ENCODE measurements at places on chromosomes 16 and 17.

DNA sequence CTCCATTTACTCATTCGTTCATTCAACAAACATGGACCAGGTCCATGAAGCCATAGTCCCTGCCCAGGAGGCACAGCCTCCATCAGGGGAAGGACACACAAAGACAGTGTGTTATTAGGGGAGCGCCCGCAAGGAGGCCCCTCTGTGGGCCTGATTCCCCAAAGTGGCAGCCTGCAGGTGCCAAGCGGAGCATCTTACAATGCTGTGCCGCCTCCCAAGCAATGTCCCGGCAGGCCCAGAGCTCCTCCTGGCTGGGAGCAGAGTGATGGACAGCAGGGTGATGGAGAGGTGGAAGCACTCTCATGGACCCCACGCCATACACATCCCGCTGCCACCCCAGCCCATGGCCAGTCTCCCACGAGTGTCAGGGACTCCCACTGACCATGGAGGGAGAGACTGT is 25.8 kb downstream of the TRPV1 start:
- DNase-seq, result no peak

GRCh38 chr16:48064971-48065370 is 90.8 kb downstream of the ABCC12 start:
- no peak for DNase-seq

DNA sequence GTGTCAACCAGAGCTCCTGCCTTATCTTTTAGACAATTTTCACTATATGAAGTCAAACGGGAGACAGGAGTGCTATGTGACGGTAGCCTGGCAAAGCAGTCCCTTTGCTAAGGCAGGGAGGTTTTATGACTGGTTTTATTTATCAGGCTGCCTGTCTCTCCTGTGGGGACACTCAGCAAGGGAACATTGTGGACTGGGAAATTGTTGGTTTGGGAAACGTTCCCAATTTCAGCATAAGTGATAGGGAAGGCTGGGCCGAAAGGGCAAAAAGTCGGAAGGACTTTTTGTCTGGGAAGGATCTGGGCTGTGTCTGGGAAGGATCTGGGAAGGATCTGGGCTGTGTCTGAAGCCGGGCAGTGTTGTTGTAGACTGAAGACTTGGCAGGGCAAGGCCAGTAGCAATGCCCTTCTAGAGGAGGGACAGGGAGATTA is 211.2 kb downstream of the PARN start:
- DNase-seq, result no peak

GRCh38 chr16:88974080-88974915 is 2.7 kb downstream of the CBFA2T3 start:
- DNase-seq, result no peak

DNA sequence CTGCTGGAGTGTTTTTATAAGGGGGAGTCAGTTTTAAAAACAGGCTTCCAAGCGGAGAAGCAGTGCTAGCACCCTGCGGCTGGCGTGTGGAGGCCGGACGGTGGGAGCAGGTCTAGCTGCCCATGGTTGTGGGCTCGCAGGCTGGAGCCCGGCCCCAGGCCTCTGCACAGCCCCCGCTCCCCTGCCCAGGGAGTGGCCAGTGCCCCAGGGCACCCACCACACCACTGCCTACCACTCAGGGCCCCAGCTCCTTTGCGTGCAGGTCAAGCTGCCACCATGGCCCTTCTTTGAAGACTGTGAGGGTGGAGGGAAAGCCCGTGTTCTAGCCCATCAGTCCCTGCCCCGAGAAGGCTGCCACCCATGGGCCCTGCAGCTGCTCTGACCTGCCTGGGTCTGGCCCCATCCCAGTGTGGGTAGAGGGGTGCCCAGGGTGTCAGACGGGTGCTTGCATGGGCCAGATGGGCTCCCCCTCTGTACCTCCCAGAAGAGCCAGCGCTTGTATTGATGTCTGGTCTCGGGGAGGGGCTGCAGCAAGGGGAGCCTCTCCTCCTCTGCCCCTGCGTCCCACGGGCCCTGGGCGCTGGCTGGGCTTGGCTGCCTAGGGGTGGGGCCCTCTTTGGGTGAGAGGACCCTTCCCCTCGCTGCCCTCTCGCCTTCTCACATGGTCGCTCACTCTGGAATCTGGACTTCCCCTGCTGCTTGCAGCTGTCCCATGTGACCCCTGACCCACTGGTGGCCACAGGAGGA is 1.5 kb upstream of the NUDT16L1 start:
- no peak for DNase-seq

DNA sequence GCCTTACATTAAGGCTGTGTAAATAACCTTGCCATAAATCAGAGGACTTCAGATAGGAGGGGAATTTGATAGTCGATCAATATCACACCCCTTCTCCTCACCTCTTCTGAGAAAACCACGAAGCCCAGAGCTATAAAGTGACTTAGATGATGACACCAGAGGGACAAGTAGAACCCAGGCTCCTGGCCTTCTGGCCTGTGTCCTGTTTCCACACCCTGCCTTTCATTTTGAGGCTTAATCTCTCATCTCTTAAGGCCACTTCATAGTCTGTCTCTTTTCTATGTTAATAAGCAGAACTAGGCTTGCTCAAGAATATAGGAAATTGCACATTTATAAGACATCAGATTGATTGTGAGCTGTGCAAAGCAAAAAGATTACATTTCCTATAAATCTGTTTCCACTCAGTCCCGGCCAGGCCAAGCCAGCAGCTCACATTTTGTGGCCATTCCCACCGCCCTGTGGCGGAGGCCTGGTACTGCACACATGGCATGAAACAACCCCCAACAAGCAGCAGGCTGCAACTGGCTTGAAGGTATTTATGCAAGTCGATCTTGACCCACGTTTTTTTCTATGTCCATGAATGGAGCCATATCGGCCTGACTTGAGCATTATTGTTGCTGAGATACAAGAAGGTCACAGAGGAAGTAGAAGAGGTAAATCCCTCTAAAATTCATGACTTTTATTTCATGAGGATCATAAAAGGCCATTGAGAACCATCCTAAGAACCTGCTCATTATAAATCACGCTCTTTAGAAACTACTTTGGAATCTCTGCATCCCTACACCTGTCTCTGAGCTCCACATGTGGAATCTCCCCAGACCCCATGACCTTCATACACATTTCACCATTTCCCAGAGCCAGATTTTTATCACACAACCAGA is 93.7 kb downstream of the PMP22 start:
- no peak for DNase-seq

DNA sequence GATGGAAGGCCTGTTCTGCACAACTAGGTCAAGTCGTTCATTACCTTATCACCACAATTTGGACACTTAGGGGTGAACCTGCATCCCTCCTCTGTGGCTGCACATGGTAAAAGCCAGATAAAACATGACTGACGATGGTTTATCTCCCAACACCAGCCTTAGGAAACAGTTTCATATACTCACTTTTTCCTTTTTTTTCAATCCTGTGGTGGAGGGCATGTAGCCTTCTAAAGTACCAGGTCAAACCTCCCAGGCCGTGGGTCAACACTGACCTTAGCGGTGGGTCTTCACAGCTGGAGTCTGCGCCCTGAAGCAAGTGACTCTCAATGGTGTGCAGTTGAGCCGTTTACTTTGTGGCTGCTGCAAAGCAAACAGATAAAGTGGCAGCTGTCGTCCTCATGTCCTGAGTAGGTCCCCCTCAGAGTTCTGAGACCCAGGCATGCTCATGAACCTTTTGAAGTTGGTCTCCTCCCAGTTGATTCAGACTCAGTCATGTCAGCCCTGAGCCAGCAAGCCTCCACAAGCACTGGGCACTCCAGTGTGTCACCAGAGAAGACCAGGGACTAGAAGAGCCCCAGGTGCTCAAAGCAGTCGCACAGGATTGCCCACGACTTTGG is 5.9 kb downstream of the FAHD1 start:
- no peak for DNase-seq

DNA sequence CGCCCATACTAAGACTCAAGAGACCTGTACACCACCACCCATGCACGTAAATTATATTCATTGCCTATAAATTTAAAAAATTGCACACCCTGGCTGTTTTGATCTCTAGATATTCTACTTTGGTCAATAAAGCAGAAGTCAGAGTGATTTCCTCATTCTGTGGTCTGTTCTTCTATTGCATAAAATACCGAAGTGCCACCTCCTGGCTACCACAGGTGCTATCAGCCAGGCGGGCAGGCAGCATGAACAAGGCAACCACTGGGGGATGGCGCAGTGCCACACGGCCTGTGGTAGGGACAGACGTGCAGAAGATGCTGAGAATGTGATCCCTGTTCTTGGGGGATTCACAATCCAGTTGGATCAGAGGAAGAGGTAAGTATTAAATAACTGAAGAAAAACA is 122.3 kb downstream of the CDK5R1 start:
- DNase-seq, result peak; percentile 71

Data from CD8-positive, alpha-beta T cell (primary cell).